ENCODE measurements at places on chromosomes 5 and 9.

DNA sequence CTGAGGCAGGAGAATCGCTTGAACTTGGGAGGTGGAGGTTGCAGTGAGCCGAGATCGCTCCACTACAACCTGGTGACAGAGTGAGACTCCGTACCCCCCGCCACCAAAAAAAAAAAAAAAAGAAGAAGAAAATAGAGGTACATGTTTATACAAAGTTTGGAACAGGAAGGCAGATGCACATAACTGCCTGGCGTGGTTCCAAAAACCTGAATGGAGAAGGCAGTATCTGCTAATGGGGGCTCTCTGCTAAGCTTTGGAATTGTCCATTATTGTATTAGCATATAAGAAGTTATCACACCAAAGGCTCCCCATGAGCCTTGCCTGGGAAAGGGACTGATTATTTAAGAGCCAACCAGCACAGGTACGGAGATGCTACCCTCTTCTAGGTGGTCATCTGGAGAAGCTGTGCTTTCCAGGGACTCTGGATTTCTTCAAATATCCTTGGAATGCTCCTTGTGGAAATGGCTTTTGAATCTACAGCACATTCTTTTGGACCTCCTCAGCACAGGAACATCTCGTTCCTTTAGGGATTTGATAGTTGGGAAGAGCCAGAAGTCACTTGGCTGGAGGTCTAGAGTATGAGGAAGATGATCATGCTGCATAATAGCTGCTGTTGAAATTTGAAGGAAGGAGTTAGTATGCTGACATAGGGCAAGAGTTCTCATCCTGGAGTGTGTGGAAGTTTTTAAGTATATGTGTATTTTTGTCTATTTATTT, 42.5 kb upstream of the ABCA1 start:
- DNase-seq: no peak

DNA sequence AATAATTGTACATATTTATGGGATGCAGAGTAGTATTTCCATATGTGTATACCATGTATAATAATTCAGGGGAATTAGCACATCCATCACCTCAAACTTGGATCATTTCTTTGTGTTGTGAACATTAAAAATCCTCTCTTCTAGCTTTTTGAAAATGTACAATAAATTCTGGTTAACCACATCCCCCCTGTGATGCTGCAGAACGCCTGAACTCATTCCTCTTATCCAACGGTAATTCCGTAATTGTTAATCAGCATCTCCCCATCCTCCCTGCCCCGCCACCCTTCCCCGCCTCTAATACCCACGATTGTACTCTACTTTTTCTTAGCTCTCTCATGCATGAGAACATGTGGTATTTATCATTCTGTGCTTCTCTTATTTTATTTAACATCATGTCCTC, 127.7 kb upstream of the ANKRD55 start:
- no peak for DNase-seq

- no peak for DNase-seq
Measured at GRCh38 chr5:56326116-56326515, 93.0 kb upstream of the ANKRD55 start.

DNA sequence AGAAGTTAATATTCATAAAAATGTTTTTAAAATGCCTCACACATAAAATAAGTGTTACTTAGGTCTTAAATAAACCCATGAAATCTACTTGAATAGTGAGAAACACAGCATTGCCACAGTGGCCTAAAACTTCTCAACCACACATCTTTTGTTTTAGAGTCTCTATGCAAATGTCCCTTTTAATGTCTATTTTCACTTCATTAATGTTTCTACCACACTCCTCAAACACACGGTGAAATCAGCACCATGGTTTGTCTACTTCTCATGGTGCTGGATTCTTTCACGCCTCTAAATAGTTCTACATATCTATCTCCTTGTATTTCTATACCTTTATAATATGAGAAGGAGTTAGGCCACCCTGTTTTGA, 111.2 kb downstream of the EDIL3 start:
- no peak for DNase-seq

DNA sequence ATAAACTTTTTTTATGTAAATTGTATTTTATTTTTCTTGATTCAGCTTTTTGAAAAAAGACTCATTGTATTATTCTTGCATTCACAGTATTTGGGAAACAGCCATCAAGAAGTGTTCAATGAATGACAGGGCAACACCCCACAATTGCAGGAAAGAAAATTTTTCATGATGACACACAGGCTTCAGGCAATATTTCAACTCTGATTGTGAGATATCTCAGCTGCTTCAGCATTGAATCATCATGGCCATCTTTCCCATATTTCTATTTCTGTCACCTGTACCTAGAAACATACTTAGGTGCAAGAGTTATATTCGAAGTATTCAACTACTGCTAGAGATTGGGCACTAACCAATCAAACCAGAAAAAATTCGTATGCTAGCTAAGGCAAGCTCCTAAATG, 446.0 kb downstream of the ISL1 start:
- no peak for DNase-seq

GRCh38 chr9:119332522-119332921, 36.7 kb downstream of the BRINP1 start:
- DNase-seq: no peak

- no peak for DNase-seq
Measured at GRCh38 chr9:99150451-99151171, 45.7 kb downstream of the TGFBR1 start.

GRCh38 chr5:139699351-139699750, 51.2 kb downstream of the CXXC5 start:
- DNase-seq: no peak

- DNase-seq: no peak
Measured at GRCh38 chr9:116605904-116606341, 81.2 kb upstream of the TRIM32 start.

DNA sequence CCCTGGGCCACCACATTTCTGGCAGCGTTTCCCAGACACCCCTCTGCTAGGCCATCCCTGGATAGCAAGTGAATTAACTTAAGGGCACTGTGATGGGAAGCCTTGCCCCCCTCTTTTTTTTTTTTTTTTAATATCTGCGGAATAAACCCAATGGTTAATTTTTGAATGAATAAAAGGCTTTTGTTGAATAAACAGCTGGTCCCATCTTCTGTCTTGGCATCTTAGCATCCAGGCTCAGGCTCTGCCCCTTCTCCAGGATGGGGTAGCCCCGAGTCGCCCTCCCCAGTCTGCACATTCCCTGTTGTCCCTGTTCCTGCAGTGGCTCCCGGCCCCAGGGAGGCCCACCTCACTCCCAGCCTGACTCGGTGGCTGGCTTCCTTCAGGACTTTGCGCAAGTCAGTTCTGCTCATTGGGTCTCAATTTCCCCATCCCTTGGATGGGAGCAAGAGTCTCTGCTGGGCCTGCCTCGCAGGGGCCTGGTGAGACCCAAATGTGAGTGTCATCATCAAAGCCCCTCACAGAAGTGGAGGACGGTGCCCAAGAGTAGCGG, 29.0 kb upstream of the HMCN2 start:
- no peak for DNase-seq

DNA sequence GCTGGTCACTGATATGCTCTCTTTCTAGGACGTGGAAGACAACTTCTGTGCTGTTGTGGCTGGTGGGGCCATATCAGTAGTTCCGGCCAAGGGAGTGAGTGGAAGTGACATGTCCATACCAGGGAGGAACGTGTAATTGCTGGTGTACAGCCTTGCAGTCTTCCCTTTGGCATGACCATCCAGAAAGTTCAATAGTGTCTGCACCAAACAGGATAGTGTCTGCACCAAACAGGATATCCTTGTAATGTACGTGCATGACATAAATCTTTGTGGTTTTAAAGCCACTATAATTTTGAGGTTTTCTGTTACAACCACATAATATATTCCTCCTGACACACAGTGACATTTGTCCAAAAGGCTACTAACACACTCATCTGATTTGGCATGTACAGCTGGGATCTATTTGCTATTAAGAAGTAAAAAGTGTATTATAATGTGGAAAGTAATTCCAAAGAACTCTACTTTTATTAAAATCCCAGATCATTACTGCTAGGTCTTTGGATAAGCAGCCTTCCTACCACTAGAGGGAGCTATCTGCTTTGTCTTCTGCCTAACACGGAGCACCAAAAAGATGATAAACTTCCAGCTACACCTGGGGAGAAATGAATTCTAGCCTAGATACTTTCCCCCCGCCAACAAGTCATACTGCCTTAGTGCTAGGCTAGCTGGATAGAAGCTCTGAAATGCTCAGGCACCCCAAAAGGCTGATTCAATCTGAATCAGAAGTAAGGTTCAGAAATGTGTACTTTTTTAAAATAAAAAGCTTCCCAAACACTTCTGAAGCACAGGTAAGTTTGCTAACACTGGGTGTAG, 52.7 kb downstream of the RNF145 start:
- no peak for DNase-seq

DNA sequence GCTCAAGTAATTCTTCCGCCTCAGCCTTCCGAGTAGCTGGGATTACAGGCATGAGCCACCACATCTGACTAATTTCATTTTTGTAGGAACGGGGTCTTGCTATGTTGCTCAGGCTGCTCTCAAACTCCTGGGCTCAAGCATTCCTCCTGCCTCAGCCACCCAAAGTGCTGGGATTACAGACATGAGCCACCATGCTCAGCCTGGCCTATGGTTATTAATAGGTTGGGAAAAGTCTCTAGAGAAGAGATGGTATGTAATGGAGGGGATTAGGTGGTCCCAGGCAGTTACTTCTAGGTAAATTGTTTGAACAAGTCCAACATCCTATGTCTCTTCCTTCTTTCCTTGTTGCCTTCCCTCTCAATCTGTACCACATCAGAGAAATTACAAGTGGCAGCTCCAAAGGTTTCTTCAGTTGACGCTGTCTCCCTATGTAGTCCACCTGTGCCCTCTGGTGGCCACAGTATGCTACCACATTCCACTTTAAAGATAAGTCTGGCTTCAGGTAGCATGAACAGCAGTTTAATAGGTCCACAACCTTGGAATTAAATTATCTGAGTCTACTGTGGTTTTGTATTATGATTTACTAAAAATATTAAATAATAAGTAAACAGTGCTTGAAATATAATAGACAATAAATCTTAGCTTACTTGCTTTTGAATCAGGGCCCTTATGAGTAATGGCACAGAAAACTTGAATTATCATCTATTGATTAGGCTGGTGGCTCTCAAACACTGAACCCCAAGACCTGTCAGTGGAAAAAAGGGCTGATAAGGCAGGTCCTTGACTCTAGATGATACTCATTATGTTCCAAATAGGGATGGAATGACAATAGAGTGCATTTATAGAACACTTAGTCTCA, 9.7 kb downstream of the TIGD6 start:
- no peak for DNase-seq

GRCh38 chr5:133907075-133907474, 61.4 kb downstream of the C5orf15 start:
- DNase-seq: no peak
